ENCODE measurements at places on chromosomes 12 and 14.

GRCh38 chr12:45915405-45915804 is 75.0 kb downstream of the SCAF11 start:
- H3K4me3 ChIP-seq = no peak overlapping the region
- no peaks in the 10 kb centered on the region for H3K27me3 ChIP-seq

GRCh38 chr12:117674313-117674712 is 294.5 kb downstream of the KSR2 start:
- no peak for DNase-seq
- no peak overlapping the region for H3K4me3 ChIP-seq
- H3K27me3 ChIP-seq = no peaks in the 10 kb centered on the region

DNA sequence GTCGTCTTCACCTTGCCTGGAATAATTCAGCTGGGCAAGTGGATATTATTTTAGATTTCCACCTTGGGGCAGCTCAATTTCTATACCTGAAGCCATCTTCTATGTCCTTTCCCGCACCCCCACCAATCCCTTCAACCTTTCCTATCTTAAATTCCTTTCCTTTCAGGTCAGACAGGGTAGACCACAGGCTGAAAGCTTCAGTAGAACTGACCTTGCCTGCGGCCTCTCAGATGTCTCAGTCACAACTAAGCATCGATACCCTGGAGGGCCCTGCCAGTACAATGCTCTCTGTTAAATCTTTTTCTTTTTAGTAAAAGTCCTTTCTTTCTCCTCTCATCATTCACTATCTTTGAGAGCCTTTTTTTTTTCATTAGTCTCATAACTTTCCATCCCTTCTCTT is 38.9 kb downstream of the SLC2A14 start:
- DNase-seq = no peak
- H3K4me1 ChIP-seq = no peaks in the 10 kb centered on the region
- H3K36me3 ChIP-seq = no peaks in the 10 kb centered on the region
- H3K4me3 ChIP-seq = no peak overlapping the region

GRCh38 chr12:106054049-106054448 is 84.7 kb downstream of the NUAK1 start:
- no peaks in the 10 kb centered on the region for H3K27me3 ChIP-seq
- DNase-seq = no peak
- no peaks in the 10 kb centered on the region for H3K36me3 ChIP-seq

- H3K27ac ChIP-seq = no peak overlapping the region
- no peaks in the 10 kb centered on the region for H3K27me3 ChIP-seq
- no peak overlapping the region for H3K4me3 ChIP-seq
- no peaks in the 10 kb centered on the region for H3K4me1 ChIP-seq
These were observed 58.7 kb downstream of the RALGAPA1 start for GRCh38 chr14:35750202-35750904.
